Stimulated activated CD4-positive, alpha-beta T cell treated with anti-CD3 and anti-CD28 coated beads, Interleukin-2, amount 100 ng/mL, for 48 hours (primary cell): ENCODE measurements at places on chromosomes 3 and 15.

- no peak for DNase-seq
Observed at GRCh38 chr3:169362301-169362700, 301.2 kb downstream of the MECOM start.

DNA sequence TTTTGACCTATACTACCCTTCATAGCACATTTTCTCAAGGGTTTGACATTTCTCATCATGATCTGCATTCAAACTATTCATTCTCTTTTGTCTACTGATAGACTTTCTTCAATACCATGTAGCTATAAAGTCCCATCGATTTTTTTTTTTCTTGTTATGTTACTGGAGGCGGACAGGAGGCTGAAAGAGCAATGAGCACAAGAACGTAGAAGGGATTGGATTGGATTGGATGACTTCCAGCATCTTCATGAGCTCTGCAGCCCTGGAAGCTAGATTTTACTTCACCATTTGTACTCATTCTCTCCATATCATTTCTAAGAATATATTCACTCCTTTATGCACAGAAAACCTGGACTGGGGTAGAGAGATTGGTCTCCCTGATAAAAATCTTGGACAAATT is 43.2 kb downstream of the DUT start:
- no peak for DNase-seq

GRCh38 chr3:135097276-135097946 is 302.4 kb downstream of the EPHB1 start:
- no peak for DNase-seq

- DNase-seq: no peak
Observed at GRCh38 chr15:74179101-74179841, 5.8 kb downstream of the ISLR start.

DNA sequence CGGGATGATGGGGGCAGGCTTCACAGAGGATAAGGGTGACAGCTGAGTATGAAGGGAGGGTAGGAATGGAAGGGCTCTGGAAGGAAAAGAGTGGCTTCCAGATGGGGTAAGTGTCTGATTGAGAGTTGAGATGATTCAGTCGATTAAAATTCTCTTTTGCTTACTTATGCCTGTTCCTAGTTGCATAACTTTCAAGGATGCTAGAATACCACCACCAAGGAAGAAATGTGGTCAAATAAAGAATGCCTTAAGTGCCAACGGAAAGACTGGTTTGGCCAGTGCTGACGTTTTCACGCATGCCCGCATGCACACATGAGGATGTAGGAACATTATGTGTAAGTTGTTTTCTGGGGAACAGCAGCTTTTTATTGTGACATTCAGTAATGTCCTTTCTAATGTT is 263.4 kb upstream of the WNT5A start:
- no peak for DNase-seq

- DNase-seq: no peak
Observed at GRCh38 chr3:193439423-193439822, 60.9 kb upstream of the ATP13A5 start.

- no peak for DNase-seq
Observed at GRCh38 chr3:59862686-59863085, 812.9 kb upstream of the CFAP20DC start.

DNA sequence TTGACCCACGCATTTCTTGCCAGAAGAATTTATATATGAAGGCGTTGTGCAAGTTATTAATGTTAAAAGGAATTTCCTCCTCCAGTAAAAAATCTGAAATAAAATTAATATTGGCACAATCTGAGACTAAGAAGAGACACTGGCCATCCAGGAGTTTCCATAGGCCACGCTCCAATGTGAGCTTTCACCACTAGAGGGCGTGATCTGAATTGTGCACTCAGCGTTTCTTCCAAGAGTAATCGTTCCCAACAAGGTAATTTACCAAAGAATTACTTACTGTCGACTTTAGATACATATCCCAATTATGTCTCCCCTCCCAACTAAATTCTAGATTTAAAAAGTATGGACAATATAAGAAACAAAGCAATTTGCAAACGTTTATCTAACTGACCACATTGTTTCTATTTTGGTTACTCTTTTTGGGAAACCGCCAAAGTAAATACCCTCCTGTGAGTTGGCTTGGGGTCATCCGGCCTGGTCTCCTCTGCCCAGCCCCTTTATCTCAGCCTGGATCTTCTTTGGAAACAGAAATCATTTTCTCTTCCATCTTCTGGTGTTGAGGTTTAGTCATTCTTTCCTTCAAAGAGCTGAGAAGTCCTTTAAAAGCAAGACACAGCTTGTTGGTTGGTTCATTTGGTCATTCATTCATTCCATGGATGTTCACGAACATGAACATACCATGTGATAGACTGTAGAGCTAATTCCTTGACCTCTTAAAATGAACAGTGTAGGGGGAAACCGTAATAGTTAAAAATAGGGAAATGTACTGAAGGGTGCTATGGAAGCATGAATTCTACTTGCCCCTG is 26.2 kb downstream of the POLR2M start:
- DNase-seq: peak; percentile 48

- DNase-seq: peak; percentile 11
Observed at GRCh38 chr15:81410318-81410753, 36.3 kb upstream of the TMC3 start.

DNA sequence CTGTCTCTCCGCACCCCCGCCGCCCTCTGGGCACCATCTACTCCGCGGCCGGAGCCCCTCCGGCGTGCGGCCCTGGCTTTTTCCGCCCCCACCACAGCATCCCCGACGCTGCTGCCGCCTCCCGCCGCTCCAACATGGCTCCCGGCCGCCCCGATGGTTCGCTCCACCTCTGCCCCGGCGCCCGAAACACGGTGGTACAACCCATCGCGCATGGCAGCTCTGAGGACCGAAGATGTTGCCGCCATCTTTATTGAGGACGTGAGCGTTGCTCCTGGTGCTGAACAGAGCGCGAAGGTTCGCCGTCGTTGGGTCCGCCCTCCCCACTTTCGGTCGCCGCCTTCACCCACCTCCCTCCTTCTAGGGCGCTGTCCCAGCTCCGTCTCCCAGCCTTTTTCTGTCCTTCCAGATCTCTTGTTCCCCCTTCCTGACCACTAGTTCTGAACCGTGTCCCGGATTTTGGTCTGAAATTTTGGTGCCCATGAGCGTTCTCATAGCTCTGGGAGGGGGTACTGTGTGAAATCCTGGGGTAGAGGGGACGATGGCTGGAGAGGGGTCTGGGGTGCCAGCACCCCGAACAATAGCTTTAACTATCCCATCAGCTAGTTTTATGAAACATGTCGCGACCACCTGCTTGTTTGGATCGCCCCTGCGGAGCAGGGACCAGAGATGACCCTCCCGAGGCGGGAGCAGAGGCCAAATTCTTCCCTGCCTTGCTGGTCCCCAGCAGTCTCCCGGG is at the start of gene CELSR3:
Gene CELSR3, minus strand, starts transcription at position 134 of the 736 bp plus-strand sequence. CDS start 252 bp downstream, outside the sequence.
- peak; percentile 51 for DNase-seq

DNA sequence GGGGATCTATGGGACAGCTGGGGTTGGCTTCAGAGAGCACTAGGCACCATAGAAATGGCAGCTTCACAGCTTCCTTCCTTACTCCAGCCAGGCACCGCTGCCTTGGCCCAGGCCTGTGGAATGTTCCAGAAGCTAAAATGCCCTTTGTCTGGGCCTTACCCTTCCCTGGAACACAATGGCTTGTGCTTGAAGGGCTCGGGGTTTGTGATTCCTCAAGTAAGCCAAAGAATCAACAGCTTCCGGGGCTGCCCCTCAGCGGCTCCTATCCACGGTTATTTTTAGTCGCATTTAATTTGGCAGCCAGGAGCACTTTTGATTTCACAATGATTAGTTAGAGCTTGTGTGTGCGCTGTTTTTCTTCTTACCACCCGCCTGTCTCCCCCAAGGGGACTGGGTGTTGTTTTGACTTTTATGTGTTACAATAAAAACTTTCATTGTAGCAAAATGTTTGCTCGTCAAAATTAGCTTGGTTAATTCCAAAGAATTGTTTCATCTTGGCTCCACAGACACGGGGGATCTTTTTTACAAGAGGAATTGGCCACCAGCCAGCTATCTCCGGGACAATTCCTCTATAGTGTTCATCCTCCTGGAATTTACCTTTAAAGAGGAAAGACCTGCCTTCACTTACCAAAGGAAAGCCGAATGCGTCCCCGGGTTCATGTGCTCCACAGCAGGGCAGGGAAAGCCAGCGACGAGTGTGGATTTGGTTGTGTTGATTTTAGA is 73.8 kb downstream of the TLE3 start:
- no peak for DNase-seq

GRCh38 chr3:146156095-146156494 is 4.9 kb downstream of the PLOD2 start:
- DNase-seq: no peak

DNA sequence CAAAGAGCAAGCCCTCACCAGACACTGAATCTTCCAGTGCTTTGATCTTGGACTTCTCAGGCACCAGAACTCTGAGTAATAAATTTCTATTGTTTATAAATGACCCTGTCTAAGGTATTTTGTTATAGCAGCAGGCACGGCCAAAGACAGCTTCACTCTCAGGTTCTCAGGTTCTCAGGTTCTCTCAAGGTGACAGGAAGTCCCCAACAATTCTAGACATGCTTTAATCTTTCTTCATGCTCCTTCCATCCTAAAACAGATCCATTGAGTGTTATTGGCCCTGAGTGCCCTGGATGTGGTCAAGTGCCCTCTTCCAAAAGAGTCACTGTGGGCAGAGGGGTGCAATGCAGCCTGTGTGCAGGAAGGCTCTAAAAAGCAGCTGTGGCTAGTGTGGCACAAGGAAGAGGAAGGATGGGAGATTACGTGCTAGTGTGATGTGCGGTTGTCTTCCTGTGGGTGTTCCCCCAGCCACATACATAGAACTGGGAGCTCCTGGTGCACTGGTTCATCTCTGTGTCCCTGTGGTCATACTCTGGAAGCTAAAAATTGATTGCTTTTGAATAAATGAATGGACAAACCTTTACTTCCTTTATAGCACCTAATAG is 11.0 kb upstream of the RAB7A start:
- no peak for DNase-seq
